ENCODE measurements at places on chromosomes 7 and 10.

GRCh38 chr10:52279546-52279945 is 34.5 kb upstream of the DKK1 start:
- no peak for DNase-seq

DNA sequence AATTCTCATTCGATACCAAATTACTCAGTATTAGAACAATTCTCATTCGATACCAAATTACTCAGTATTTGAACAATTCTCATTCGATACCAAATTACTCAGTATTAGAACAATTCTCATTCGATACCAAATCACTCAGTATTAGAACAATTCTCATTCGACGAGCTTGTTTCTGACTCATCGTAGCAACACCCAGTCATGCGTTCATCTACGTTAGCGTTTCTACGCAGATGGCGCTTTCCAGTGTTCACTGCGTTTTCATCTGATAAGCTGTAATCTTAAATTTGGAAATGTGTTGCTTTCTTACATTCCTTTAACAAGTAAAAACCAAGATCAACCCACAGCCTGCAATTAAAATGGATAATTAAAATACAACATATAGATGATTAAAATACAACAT is 276.3 kb downstream of the ZMYND11 start:
- DNase-seq = no peak

GRCh38 chr7:151091431-151091830 is 5.2 kb downstream of the AGAP3 start:
- no peak for DNase-seq

GRCh38 chr10:13526948-13527863 is 1.6 kb downstream of the BEND7 start:
- no peak for DNase-seq

DNA sequence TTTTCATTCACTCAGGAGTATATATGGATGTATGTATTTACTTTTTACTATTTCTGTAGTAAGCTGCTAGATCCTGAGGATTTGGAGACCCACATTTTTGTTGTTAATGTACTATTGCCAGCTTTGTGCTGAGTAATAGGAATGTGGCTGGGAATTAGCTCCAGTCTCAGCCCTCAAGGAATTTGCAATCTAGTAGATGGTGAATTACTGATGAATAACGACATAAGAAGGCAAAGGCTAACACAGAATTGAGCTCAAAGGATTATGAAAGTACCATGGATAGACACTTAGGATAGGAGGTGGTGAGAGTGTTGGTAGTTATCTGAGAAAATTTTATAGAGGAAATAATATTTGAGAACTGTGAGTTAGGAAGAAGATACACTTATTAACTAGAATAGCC is 19.9 kb downstream of the CASD1 start:
- DNase-seq = no peak

DNA sequence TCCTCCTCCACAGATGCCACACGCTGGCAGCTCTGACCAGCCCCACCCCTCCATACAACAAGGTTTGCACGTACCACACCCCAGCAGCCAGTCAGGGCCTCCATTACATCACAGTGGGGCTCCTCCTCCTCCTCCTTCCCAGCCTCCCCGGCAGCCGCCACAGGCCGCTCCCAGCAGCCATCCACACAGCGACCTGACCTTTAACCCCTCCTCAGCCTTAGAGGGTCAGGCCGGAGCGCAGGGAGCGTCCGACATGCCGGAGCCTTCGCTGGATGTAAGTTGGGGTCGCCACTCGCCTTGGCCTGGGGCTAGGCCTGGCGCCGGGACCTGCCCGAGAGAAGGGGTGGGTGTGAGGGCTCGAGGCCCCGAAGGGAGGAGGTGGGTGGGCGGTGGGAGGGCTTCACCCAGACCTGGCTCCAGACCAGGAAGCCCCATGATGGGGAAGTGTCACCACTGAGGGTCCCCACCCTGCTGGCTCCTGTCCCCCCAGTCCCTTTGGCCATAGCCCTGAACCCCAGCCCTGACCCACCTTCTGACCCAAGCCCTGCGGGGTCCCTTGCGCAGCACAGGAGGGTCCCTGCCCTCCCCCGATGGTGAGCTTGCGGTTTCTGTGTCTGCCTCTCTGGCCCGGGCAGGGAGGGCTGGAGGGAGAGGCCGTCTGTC is 36.2 kb upstream of the PPIF start:
- no peak for DNase-seq

DNA sequence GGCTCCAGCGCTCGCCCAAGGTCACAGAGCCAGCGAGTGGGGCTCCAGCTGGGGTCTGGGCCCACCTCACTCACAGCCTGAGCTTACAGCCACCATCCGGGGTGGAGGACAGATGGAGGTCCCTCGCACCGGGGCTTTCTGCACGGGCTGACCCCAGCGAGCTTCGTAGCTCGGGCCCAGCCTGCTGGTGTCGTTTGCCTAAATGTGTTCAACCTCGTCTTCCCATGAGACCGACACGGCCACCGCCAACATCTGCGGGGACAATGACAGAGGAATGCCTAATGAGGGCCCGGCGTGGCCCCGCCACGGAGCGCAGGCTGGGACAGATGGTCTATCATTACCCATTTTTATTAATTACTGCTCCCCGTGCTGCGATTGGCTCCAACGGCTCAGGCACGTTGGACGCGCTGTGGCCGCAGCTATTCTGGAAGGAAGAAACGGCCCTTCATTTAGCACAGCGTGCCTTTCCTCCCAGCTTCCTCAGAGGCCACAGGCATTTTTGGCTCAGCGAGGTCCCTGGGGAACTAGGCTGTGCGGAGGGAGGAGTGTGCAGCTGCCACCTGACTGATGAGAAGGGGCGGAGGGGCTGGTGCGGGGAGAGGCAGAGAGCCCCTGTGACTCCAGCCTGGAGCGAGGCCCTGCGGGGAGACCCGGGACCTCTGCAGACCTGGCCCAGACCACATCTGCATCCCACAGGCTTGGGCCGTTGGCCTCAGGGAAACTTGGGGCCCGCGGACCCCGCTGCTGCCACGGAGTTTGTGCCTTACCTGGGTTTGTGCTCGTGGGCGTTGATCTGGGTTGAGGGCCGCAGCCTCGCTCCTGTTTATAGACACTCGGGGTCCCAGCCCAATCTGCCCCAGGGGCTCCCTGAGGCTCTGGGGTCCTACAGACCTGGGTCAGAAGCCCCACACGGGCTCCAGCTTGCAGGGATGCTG is 22.9 kb upstream of the ELFN1 start:
- DNase-seq = no peak

DNA sequence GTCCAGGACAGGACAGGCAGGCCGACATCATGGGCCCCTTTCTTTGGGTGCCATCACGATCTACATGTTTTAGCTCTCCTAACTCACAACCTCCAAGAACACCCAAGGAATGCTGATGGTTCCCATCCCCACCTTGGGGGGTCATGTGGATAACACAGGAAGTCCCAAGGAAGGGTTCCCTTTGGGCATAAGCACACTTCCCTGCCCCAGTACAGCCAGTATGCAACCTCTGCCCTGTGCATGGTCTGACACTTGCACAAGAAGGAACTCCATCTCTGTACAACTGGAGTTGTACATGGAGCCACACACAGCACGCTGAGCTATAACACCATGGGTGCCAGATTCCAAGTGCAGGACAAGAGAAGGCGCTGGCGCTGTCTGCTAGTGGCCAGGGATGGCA is 11.0 kb downstream of the MAT1A start:
- DNase-seq = no peak

GRCh38 chr7:44794331-44794730 is 2.1 kb upstream of the PPIA start:
- no peak for DNase-seq

DNA sequence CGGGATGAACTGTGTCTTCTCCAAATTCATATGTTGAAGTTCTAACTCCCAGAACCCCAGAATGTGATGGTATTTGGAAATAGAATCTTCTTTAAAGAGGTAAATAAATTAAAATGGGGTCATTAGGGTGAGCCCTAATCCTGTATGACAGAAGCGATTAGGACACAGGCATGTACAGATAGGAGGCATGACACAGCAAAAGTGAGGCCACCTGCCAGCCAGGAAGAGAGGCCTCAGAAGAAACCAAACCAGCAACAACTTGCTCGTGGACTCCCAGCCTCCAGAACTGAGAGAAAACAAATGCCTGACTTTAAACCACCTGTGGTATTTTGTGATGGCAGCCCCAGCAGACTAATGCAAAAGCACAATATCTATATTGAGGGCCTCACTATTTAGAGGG is 214.3 kb downstream of the NEBL start:
- DNase-seq = no peak

DNA sequence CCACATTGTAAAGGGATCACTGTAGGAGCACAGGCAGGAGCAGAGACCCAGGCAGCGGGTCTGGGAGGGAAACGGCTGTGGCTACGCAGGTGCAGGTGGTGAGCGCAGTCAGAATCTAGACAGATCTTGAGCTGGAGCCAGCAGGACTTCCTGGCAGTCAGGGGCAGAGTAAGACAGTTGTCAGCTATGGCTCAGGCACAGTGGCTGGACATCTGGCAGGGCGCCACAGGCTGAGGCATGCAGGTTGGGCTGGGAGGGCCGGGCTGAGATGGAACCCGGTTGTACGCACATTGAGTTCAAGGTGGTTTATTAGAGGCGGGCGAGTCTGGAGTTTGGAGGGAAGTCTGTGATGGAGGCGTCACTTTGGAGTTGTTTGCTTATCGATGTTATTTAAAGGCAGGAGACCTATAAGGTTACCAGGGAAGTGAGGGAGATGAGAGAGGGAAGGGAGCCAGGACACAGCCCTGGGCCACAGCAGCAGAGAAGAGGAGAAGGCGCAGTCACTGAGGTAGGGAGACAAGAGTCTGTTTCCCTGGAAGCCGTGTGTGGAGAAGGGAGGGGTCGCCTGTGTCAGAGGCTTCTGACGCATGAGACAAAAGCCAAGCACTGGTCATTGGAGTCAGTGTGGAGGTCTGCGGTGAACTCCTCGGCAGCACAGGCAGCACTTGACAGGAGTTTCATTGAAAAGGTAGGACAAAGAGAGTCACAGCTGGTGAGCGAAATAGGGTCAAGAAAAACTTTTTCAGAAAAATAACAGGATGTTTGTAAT is 73.8 kb downstream of the LANCL2 start:
- no peak for DNase-seq

GRCh38 chr10:51079766-51080165 is 5.5 kb downstream of the PRKG1 start:
- no peak for DNase-seq

GRCh38 chr10:33074443-33074842 is 116.4 kb upstream of the ITGB1 start:
- no peak for DNase-seq

DNA sequence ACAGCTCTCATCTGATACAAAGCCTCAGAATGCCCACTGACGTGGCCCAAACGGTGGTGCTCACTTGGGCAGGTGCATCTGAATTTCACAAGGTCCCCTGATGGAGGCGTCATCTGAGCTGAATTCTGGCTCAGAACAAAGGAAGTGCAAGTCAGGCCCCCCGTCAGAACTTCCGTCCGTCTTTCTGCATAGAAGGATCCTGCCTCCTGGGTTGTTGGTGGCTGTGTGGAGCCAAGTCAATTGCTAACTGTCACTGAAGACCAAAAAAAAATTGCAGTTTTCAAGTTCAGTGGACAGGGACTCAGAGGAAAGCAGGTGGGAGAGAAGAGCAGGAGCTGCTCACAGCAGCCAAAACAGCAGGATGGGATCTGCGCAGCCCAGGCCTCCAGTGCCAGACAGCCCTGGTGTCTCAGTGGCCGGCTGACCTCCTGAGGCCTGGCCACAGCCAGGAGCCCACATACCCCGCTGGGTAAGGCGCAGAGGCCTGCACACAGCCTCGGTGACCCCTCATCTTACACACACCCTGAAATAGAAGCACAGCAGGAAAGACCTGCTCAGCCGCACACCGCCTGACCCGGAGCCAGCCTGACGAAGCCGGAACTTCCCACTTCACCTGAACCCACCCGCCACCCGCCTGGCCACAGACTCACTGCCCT is 49.4 kb downstream of the PYROXD2 start:
- DNase-seq = no peak

DNA sequence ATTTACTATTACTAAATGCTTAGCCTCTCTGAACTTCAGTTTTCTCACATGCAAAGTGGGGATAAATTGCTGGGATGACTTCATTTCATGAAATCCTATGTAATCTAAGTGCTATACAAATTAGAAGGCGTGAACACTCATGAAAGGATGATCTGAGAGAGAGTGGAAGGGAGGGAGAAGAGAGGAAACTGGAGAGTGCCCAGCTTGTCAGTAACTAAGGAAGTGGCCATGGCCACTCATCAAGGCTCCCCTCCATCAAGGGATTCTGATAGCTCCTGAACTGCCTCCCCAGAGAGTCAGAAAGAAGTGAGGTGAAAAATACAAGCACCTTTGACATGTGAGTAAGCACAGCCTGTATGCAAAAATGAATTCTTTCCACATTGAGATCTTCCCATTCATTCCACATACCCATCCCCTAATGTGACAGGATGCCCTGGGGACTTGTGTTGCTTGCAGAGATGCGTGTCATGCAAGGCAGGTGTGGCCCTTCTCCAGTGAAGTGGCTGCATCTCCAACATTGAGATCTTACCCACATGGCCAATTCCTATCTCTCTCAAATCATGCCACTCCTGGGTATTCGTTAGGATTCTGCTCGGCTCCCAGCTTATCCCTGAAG is 76.5 kb upstream of the ITPRID1 start:
- no peak for DNase-seq

DNA sequence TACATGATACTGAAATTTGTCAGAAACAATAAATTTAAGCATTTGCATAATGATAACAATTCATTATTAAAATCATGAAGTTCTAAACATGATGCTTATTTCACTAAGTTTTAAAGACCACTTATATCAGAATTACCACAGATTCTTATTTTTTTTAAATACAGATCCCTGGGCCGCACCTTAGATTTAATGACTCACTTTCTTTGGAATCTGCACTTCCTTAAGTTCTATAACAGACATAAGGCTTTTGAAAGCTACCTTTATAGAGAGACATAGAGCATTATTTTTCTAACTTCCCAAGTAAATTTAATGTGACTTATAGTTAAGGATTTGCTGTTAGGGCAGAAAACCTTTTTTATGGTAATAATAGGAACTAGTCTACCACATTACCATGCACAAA is 214.9 kb downstream of the IPMK start:
- no peak for DNase-seq

GRCh38 chr7:103065667-103066066 is 8.9 kb downstream of the FBXL13 start:
- DNase-seq = no peak

DNA sequence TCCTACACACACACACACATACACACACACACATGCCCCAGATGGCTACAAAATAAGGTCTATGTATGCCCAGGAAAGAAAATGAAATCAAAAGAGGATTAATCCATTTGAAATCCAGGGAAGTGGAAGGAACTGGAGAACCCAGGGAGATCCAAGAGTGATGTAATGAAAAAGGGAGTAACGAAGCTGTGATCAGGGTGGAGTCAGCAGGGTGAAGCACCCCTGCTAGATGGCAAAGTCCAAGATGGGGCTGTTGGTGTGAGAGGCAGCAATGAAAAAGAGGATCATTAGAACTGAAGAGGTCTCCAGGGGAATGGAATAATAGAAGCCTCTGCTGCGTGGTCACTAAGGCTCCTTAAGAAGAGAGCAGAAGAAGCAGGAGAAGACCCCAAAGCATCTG is 43.6 kb upstream of the IL6 start:
- DNase-seq = no peak

DNA sequence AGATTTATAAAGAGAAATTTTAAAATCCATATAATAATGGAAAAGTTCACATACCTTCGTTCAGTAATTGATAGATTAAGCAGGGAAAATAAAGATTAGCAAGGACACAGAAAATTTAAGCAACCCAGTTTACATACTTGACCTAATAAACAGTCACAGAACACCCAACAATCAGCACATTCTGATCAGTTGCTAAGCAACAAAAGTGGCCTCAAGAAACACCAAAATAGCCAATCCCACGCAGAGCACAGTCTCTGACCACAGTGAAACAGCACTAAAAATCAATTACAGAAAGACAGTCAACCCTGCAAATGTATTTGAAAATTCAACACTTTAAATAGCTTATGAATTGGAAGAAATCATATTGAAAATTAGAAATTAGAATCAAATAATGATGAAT is 39.3 kb upstream of the DRGX start:
- DNase-seq = no peak
